Esophagus squamous epithelium (tissue), 5 donors: ENCODE measurements at places on chromosomes 16 and 17.

DNA sequence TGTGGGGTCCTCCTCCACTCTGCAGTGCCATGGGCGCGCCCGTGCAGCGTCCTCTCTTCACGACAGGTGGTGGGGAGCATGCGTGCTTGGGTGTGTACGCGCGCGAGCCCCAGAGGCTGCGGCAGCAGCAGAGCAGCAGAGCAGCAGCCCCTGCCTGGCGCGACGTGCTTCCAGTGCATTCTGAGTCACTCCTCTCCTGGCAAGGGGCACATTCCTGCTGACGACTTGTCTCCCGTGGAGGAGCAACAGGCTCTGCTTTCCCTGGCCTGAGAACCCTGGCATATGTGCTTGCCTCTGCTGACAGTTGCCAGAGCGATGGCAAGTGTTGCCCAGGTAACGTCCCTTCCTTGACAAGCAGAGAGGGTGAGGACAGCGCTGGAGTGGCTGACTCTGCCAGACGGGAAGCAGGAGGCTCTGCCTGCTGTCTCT lies 133.8 kb upstream of the PLCG2 start:
- no peak for DNase-seq

- DNase-seq: no peak
Measured at GRCh38 chr17:72518753-72519597, 398.2 kb downstream of the SOX9 start.

DNA sequence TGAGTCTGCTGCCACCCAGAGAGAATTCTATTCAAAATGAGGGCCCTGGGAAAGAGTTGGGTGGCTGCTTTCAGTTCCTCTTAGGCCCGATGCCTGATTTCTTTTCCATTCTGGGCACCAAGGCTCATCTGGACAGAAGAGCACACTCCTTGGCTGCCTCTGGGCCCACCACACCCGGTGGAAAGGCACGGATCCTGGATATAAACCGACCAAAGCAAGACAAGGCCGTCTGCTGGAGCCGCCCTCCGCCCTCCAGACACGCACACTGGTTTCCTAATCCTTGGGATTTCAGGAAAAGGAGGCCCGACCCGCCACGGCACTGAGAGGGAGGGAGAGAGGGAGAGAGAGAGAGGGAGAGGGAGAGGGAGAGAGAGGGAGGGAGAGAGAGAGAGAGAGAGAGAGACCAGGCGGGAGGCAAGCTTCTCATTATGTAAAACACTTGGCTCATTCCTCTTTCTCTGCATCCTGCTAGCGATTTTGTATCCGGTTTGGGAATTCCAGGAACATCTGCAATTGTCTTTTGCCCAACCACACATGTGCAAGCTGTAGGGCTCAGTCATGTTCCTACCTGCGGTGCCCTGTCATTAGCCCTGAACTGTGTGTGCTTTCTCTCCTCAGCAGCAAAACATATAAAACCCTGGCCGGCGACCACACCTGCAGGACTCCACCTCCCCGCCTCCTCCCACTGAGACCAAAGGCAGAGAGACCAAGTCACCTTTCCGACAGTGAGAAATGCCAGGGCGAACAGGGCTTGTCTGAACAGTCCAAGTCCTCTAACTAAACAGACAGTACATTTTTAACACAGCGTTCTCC lies 347.2 kb downstream of the SOX9 start:
- DNase-seq: no peak

- DNase-seq: no peak
Measured at GRCh38 chr16:914440-914839, 56.3 kb downstream of the LMF1 start.

DNA sequence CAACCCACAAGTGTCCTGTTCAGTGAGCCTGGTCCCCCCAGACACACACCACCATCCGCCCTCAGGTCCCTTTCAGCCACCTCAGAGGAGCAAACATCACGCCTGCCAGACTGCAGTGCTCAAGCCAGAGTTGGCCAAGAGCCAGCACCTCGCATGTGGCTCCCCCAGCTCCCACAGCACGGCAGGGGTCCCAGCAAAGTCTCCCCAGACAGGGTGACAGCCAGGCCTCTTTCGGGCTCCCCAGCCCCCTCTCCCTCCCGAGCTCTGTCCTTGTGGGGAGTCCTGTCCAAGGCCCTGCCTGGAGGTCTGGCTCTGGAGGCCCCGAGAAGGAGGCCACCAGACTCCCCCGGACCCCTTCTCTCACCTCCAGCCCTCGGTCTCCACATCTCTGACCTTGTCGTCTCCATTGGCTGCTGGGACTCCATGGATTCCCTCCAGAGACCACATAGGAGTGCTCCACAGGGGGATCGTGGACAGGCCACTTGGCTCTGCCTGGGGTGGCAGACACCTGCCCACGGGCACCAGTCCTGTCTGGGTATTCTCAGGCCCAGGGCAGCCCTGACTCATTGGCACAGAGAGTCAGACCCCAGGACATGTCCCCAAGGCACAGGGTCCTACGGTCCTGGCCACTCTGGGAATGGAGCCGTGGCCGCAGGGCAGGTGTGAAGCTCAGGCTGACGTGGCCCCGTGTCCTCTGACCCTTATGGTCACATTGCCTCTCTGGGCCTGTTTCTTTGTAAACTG lies 1.8 kb upstream of the MYADML2 start:
- no peak for DNase-seq

- no peak for DNase-seq
Measured at GRCh38 chr17:67970783-67971182, 25.5 kb downstream of the C17orf58 start.

DNA sequence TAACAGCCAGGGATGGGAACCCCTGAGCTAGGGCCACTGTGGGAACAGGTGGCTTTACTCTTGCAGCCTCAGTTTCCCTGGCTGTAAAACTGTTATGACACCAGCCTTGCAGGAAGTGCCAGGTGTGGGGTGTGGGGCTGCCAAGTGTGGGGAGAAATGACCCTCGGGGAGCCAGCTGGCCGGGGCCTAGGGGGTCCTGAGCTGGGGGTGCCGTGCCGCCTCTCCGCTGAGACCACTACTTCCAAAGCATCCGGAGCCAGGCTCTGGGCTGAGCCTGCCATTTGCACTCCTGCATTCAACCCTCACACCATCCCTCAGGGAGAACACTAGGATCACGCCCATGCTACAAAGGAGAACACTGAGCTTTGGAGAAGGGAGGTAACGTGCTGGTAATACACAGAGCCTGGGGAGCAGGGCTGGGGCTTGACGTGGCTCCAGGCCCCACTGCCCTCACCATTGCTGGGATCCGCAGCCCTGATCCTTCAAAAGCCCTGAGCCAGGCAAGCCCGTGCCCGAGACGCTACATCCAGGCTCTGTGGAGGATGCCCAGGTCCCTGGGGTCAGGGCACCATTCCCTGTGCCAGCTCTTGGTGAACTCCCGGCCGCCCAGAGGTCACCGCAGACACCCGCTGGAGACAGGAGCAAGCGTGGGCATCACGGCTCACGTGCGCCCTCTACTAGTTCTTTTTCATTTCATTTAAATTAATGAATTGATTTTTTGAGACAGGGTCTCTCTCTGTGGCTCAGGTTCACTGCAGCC lies 28.8 kb upstream of the GINS2 start:
- no peak for DNase-seq

DNA sequence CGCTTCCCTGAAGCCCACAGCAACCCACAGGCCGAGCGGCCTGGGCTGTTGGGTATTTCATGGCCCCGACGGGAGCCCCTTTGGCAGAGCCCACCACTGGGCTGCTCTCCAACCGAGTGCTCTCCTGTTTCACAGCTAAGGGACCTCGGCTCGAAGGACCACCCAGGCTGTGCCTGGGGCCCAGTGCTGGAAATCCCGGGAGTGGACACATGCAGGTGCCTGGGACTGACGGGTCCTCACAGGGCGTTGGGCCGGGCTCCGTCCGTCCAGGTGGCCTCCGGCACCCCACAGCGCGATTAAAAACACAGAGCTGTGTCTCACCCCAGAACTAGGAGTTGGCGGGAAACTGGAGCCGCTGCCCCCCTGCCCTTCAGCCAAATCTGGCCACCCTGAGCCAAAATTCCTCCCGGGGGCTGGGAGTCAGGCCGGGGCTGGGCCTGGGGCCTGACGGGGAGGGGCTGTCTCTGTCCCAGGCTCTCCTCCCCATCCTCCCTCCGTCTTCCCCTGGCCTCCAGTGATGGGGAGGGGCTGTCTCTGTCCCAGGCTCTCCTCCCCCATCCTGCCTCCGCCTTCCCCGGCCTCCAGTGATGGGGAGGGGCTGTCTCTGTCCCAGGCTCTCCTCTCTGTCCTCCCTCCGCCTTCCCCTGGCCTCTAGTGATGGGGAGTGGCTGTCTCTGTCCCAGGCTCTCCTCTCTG lies 14.1 kb downstream of the UTS2R start:
- DNase-seq: no peak

- DNase-seq: no peak
Measured at GRCh38 chr16:23283571-23283970, 18.5 kb upstream of the SCNN1B start.

GRCh38 chr17:81339191-81339533 lies 44.1 kb upstream of the SLC38A10 start:
- DNase-seq: no peak

DNA sequence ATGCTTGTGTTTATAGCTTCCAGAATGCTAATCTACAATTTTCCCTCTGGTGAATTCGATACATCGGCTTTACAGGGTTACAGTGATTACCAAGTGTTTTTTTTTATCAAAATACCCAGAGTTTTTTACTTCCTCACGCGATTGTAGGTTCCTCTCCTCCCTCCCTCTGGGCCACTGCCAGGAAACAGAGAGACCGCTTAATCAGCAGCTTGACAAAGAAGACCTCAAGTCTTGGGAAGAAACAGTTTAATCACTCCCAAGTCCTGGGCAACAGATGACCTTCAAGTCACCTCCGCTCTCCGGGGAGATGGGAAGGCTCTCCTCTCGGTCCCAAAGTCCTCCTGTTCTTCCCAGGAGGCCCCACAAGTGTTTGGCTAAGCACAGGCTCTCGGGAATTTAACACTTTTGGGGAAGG lies 23.5 kb downstream of the SMTNL2 start:
- no peak for DNase-seq

GRCh38 chr16:12314653-12315185 lies 338.2 kb downstream of the SNX29 start:
- DNase-seq: no peak

GRCh38 chr17:6941989-6942388 lies 53.9 kb upstream of the ALOX12 start:
- DNase-seq: no peak

GRCh38 chr17:68368387-68368786 lies 77.1 kb downstream of the ARSG start:
- no peak for DNase-seq

- no peak for DNase-seq
Measured at GRCh38 chr17:82001571-82002056, 21.1 kb downstream of the CENPX start.

- DNase-seq: no peak
Measured at GRCh38 chr16:27743963-27744362, 194.0 kb downstream of the KATNIP start.

DNA sequence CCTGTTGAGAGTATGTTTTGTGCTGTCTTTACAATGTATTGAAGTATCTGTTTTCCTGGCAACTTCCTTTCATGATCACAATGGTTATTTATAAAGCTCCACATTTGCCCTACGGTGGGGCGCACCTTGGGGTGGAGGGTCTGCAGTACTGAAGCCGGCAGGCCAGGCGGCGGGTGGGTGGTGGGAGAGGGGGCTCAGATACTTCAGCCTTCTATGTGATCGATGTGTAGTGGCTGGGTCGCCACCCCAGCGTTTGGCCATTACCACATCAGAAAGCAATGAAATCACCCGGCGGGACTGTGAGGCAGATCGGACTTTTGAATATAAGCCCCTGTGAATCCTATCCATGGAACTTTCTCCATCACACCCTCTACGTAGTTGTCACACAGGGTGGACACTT lies 196.6 kb downstream of the FOXL1 start:
- no peak for DNase-seq

- no peak for DNase-seq
Measured at GRCh38 chr16:54171626-54172537, 114.7 kb downstream of the IRX3 start.

- no peak for DNase-seq
Measured at GRCh38 chr17:61474235-61474927, 22.2 kb downstream of the TBX4 start.

- DNase-seq: no peak
Measured at GRCh38 chr16:58024486-58025350, 836 bp upstream of the MMP15 start.

DNA sequence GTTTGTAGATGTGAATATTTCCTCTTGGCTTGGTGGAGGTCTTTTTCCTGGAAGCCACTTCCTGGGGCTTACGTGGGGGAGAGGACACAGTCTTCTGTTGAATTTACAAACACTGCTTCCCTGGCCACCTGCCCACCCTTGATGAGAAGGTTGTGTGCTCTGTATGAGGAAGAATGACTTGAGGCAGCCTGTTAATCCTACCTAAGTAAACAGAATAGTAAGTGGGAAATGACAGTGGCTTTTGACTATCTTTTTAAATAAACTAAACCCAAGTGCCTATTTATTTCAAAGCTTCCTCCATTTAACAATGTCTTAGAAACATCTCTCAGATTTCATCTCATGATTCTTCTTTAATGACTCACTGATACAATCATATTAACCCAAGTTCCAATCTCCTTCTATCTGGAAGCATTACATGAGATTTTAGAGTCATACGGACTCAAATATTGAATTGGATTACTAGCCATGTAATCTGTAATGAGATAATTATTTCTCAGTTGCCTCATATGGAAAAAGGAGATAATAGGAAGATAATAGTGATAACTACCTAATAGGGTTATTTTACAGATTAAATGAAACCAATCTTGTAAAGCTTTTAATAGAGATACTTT lies 96.6 kb upstream of the SMIM36 start:
- no peak for DNase-seq

- DNase-seq: no peak
Measured at GRCh38 chr17:10171122-10171571, 27.3 kb downstream of the GAS7 start.

DNA sequence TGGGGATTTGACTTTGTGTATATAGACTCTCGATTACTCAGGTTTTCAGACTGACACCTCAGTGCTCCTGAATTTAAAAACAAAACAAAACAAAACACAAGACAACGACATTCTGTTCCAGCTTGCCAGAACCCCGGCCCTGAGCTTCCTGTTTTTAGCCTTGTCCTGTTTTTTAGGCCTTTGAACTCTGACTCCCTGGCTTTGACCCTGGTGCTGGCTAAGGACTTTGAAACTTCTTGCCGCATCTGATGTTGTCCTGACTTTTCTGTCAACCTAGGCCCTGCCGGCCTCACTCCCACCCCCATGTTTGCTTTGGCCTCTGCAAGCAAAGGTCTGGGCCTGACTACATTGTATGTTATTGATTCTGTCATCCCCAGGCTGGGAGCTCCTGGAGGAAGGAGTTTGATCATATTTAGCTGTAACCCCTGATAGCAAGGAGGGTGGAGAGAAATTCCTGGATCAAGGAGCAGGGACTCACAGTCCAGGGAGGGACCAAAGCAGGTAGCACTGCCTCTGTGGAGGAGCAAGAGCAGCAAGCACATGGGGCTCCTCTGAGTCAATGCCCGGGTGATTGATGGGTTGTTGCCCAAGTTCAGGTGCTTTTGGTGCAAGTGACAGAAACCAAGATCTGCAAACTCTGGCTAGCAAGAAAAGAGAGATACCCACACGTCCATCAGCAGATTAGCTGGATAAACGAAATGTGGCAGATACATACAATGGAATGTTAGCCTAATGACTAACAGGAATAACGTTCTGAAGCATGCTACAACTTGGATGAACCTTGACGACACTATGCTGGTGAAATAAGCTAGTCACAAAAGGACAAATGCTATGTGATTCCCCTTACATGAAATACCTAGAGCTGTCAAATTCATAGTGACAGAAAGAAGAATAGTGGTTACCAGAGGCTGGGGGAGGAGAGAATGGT lies 7.7 kb downstream of the CCL16 start:
- DNase-seq: no peak
